Stimulated activated CD8-positive, alpha-beta memory T cell treated with anti-CD3 and anti-CD28 coated beads, Interleukin-15, amount 100 ng/mL, for 4 hours (primary cell): ENCODE measurements at places on chromosomes 7 and 10.

DNA sequence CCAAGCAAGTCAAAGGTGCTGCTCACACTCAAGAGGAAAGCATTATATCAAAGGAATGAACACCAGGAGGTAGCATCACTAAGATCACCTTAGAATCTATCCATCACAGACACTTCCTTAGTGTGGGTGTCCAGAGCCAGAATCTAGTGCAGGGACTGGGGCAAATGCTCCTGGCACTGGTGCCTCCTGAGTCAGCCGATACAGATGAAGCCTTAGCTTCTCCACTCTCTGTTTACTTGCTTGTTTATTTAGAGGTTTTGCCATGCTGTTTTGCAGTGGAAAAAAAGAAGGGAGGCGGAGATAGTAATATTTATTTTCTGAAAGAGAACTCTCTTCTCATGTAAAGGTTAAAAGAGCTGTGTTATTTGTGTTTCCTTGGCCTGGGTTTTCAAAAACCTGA, 303.1 kb downstream of the WDR11 start:
- DNase-seq = no peak

DNA sequence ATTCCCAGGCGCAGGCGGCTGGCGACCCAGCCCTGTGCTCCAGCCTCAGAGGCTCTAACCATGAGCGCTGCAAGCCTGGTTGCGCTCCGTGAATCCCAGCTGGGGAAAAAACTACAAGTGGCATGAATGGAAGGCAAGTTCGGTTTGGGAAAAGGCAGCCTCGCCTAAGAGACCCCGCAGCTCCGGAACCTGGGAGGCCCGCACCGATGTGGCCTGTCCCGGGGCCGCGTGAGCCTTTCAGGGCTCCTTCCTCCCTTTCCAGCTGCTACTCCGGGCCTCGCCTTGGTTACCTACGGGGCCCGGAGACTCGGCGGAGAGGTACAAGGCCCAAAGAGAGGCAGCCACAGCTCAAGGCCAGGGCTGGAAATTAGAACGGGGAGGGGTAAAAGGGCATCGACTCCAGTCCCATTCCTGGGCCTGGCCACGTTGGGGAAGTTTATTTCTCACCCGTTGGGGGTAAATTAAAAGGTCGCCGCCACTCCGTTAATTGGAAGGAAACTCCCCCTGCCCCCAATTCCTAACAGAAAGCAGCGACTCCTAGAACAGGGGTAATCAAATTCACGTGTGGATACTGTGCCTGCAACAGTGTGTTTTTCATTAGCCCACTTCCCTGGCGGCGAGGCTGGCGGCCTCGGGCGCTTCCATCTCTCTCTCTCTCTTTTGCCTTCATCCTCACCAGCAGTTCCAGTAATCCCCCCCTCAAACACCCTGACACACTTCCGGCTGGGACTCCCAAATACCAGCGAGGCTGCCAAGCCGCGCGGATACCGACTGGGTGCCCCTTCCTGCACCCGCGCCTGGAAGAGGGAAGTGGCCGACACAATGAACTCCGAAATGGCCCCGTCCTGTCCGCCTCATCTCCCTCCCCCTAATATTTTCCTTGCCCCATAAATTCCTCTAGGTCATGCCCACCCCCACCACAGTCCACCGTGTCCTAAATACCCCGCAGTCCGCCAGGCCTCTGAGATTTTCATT, 1.5 kb upstream of the HOXA9 start:
- DNase-seq = no peak

DNA sequence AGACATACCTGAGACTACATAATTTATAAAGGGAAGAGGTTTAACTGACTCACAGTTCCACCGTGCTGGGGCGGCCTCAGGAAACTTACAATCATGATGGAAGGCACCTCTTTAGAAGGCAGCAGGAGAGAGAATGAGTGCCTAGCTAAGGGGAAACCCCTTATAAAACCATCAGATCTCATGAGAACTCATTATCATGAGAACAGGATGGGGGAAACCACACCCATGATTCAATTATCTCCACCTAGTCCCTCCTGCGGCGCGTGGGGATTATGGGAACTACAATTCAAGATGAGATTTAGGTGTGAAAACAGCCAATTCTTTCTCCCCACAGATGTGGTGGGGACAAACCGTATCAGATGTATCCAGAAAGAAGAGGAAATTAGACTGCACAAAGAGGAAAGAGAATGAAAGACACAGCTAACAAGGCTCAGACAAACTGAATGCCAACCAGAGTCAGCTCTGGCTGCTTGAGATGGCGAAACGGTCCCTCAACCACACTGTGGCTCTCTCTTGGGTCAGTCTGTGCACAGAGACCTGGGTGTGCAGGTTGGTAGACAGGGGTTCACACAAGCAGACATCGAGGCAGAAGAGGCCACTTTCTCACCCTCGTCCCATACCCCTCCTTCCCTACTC, 375.6 kb downstream of the SFMBT2 start:
- DNase-seq = peak; percentile 27

- peak; percentile 41 for DNase-seq
Measured at GRCh38 chr10:132248455-132249225, 59.1 kb downstream of the STK32C start.

- no peak for DNase-seq
Measured at GRCh38 chr10:4719671-4720070, 106.3 kb upstream of the AKR1E2 start.

- DNase-seq = no peak
Measured at GRCh38 chr7:84678841-84679240, 484.3 kb upstream of the SEMA3A start.

GRCh38 chr7:27925573-27926201, 185.7 kb downstream of the TAX1BP1 start:
- no peak for DNase-seq

DNA sequence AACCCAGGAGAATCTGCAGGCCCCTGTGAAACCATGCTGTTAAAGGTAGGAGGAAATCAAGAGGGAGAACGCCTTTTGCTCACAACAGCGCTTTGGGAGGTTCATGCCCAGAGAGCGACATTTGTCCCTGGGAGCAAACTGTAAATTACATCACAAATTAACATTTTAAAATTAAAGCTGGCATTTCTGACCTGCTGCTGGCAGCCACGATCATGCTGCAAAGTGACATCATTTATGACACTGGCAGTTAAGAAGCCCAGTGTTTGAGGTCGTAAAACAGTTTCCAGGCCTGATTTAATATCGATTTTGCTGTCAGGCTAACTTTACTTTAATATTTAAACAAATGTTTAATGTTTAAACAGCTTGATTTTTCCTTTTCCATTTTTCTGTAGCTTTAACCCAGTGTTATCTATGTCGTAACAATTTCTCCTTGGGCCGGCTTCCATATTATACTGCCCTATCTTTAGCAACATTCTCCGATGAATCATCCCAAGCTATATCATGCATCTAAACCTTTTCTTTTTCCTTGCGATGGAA, 86.5 kb upstream of the NPVF start:
- DNase-seq = no peak

DNA sequence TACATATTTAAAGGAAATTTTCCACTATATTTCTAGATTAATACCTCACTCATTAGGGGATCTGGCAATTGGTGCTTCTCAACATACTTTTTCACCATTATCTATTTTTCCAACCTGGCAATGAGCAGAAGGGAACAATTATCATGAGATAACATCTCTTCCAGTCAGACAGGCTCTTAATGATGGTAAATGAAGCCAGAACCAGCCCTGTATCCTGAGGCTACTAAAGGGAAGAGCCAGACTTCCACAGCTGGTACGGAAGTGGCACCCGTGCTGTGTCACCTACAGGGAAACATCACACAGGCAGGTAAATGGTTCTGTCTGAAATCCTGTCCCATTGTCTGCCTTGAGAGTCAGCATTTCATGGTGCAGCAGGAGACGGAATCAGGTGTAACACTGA, 75.9 kb downstream of the ELMO1 start:
- DNase-seq = no peak

DNA sequence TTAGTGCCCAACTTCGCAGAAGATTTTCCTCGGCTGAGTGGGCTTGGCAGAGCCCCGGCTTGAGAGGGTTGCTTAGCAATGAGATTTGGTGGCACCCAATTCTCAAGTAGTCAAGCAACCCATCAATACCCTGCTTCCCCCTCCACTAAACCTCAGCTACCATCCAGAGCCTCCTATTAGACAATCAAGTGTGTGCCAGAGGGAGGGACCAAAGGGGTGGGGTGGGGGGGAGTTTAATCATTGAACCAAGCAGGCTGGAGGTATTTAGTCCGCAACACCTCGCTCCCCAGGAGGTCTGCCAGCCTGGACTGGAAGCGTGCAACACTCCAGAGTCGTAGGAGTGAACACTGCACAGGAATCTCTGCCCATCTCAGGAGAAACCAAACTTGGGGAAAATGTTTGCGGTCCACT, at the start of gene HKDC1:
HKDC1 (plus strand) TSS at position 292 of the 411 bp plus-strand sequence; CDS start at position 396, 104 bp downstream.
- no peak for DNase-seq

GRCh38 chr7:42945821-42946626, 13.8 kb downstream of the MRPL32 start:
- DNase-seq = no peak

DNA sequence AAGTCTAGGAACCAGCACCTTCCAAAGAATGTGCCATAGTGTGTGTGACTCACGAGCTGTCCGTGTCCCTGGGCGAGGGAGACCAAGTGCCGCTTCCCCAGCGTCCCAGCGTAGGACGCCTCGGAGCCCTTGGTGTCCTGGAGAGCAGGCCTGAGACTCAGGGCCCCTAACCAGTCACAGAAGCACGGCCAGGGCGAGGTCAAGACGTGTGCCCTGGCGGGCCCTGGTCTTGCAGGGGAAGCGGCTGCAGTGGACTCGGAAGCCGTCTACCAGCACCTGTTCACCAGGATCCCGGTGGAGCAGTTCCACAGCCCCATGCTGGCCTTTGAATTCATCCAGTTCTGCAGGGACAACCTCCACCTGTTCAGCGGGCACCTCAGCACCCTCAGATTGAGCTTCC, 10.6 kb downstream of the AP5Z1 start:
- no peak for DNase-seq

GRCh38 chr10:88070080-88070880, 206.9 kb downstream of the PTEN start:
- DNase-seq = no peak

DNA sequence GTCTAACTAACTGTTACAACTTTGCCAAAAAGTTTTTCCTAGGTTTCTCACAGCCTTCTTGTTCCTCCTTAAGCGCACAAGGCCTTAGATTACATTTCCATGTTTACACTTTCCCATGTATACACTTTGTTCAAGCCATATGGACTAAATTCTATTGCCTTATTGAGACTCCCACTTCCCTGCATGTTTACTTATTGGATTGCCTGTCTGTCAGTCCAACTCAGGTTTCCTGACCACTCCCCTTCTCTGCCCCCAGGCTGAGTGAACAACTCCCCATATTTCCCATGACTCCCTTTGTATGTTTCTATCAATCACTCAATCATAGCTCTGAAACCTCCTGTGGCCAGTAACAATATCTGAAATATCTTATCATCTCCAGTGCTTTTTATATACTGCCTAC, 43.0 kb downstream of the SLC25A40 start:
- DNase-seq = no peak

GRCh38 chr10:81995254-81995653, 120.3 kb downstream of the NRG3 start:
- DNase-seq = no peak

- no peak for DNase-seq
Measured at GRCh38 chr7:131249483-131249882, 78.2 kb upstream of the MKLN1 start.

DNA sequence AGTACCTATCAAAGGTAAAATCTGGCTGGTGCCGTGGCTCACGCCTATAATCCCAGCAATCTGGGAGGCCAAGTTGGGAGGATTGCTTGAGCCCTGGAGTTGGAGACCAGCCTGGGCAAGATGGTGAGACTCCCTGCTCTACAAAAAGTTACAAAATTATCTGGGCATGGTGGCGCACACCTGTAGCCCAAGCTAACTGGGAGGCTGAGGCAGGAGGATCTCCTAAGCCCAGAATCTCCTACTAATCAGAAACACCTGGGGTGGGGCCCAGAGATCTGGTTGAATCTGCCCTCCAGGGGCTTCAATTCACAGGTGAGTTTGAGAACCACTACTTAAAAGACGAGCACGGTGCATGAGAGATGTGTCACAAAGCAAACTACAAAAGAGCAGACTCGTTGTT, 2.4 kb downstream of the PLA2G12B start:
- no peak for DNase-seq

DNA sequence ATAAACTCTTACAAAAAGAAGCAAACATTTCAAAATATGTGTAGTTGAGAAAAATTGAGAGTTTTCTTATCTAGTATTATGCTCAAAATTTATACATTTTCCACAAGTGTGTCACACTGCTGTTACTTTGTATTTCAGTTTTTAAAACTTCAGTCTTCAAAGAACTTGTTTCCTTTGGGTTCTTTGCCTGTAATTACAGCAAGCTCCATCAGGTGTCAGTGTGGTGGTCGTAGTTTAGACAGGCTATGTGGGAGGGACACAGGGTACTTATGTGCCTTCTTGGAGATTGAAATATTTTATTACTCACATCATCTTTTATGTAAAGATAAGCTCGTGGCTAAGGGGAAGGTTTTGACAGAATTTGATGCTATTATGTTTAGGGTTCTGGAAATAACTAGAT, 360.5 kb downstream of the FGFR2 start:
- DNase-seq = no peak

GRCh38 chr10:119703903-119704508, 21.8 kb upstream of the INPP5F start:
- DNase-seq = no peak

GRCh38 chr10:114261076-114261475, 22.0 kb downstream of the VWA2 start:
- DNase-seq = no peak

DNA sequence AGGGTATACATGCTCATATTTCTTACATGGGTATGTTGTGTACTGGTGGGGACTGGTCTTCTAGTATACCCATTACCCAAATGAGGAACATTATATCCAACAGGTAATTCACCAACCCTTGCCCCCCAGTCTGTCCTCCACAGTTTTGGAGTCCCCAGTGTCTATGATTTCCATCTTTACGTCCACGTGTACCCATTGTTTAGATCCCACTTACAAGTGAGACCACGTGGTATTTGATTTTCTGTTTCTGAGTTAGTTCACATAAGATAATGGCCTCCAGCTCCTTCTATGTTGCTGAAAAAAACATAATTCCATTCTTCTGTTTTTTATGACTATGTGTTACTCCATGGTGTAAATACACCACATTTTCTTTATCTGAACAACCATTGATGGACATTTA, 49.3 kb upstream of the CYP2C9 start:
- no peak for DNase-seq

DNA sequence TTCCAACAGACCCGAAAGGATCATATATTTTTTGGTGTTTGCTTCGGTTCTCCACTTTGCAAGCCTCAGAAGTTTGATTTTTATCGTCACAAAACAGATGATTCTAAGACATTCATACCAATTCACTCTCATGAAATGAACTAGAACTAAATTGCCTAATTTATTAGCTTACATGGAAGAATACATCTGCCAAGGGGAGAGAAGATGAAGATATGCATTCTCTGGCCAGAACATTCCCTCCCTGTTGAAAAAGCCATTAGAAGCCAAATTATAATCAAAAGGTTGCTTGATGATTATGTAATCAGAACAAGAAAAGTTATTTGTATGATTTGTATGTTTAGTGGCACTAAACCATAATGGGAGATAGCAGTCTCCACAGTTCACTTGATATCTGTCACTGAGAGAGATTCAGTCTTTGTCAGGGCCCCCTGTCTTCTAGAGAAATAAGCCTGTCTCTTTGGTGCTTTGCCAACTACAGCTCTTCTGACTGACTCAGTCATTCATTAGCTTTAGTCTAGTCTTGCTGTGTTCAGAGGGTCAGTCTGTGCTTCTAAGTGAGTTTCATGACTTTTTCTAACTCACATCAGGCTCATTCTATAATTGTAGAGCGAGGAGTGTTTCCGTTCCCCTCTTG, 95.3 kb upstream of the GNAI1 start:
- no peak for DNase-seq
